ENCODE measurements at places on chromosomes 7 and 10. TPM values are rescaled to one million over a fixed set of nuclear protein-coding genes. Genes with fewer than 3 reads are reported as not detected.

GRCh38 chr10:97705006-97705670 is 8.4 kb upstream of the MARVELD1 start:
- no peak for DNase-seq

DNA sequence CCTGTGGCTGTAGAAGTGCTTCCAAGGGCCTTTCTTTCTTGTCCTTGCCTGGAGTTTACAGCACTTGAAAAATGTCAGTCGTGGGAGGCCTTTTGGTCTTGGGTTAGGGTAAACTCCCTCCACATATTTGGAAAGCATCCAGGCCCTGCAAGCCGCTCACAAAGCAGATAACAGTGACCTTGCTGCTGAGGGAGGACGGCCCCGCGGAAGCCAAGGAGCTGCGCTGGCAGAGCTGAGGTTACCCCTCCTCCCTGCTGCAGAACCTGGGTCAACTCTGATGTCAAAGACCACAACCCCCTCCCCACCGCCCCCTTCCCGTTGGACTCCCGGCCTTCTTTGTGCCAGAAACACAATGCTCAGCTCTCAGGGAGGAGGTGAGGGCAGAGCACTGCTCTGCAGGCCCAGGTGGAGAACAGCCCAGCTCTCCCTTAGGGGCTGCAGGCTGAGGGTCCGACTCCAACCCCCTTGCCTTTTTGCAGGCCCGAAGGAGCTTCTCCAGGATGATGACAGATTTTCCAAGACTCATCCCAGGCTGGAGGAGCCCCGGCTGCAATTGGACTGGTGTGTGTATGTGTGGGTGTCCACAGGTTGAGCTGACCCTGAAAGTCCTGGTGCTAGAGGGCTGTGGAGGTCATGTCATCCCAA is 957.6 kb upstream of the ZNF722 start:
- DNase-seq, result no peak

- no peak for DNase-seq
Measured at GRCh38 chr7:80249619-80250295, 115.1 kb downstream of the GNAI1 start.

DNA sequence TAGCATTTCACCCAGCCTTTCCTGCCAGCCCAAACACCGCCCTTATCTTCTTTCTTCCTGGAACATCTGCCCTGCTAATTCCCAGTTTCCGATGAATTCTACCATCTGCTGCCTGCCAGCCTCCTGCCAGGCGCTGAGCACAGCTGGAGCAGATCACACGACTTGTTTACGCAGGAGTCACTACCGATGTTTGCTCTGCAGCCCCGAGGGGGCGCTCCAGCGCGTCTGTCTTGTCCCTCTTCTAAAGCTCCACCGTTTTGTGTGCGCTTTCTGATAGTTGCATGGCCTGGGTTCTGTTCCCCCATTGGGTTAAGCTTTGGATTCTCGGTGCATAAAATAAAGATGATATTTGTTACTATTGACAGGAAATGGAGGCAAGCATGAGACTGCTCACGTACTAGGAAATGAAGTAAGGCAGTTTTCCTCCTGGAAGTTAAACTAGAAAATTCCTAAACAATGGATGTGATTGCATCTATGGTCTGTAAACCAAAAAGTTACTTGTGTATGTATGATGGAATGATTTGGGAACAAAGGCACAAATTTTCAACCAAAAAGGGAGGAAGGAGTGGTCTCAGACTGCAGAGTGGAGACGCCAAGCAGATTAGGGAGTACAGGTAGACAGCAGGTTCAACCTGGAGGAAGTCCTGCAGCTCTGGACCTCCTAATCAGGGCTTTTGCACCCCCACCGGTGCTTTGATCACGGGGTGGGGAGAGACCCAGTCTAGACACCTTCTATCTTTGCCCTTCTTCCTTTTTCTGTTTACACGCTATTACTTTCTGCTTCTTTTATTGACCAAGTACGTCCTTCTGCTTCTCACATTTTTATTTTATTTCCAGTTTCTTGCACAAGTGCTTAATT is 2.2 kb upstream of the RBM17 start:
- peak; percentile 75 for DNase-seq

DNA sequence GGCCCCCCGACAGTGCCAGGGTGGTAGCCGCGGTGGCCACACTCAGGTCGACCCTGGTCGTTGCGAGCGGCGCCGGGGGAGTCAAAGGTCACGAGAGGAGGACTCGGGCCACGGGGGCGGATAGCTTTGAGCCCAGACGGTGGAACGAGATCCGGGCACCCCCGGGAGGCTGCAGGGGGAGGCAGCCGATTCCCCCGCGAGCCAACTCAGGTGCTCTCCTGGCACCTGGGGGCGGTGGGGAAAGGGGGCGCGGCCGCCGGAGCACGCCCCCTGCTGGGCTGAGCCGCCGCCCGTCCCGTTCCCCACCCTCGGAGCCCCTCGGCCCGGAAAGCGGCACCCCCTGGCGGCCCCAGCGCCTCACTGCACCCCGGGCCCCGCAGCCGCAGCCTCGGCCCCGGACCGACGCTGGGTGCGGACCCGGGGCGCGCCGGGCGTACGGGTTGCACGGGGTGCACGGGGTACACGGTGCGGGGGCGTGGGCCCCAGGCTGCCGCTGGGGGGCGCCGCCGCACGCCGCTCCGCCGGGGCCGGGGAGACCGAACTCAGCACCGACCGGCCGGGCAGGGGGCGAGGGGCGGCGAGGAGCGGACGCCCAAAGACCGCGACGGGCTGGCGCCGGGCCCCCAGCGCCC is 521 bp upstream of the NYAP1 start:
- DNase-seq, result peak; percentile 36

OR2A5 gene
- total RNA-seq, result not detected

- DNase-seq, result no peak
Measured at GRCh38 chr10:9550810-9551209, 1466.9 kb upstream of the CELF2 start.

- no peak for DNase-seq
Measured at GRCh38 chr7:143497008-143497795, 19.5 kb downstream of the TAS2R41 start.

Measured in NCI-H460 (cell line).